Adrenal gland (tissue), 19 donors: ENCODE measurements at places on chromosomes 3 and 15. TPM values are rescaled to one million over a fixed set of nuclear protein-coding genes. Genes with fewer than 3 reads are reported as not detected.

Gene ANKUB1
- not detected for total RNA-seq

Gene ITGB5
- 73.6 TPM for total RNA-seq

Gene RETNLB
- total RNA-seq = not detected

Gene DZIP1L
- total RNA-seq = 3.6 TPM

Gene C3orf70
- 0.79 TPM for total RNA-seq

Gene CYFIP1
- total RNA-seq = 86.9 TPM

Gene TNFSF10
- total RNA-seq = 251 TPM

Gene HRH1
- total RNA-seq = 0.24 TPM

Gene ACP3
- total RNA-seq = 5.3 TPM

Gene ACY1
- total RNA-seq = 81.9 TPM

Gene KLHL40
- total RNA-seq = 0.54 TPM

Gene CHRNA5
- 1.3 TPM for total RNA-seq

Gene CTXN2
- total RNA-seq = not detected

Gene FAM107A
- total RNA-seq = 5.7 TPM

Gene SCN11A
- 0.14 TPM for total RNA-seq

Gene COL6A5
- not detected for total RNA-seq

Gene POPDC2
- total RNA-seq = 1.3 TPM

Gene FAM174B
- total RNA-seq = 14.3 TPM

Gene GHRL
- total RNA-seq = 0.70 TPM

Gene SENP8
- 2.9 TPM for total RNA-seq

Gene ZNF660
- total RNA-seq = 3.4 TPM

Gene CLDN1
- total RNA-seq = 64.6 TPM

Gene GP9
- not detected for total RNA-seq

Gene GRIP2
- total RNA-seq = 1.9 TPM

Gene RYK
- total RNA-seq = 30.6 TPM

Gene CCR5
- total RNA-seq = 0.96 TPM

Gene CNTN4
- 4.4 TPM for total RNA-seq

Gene PAK6
- total RNA-seq = 5.8 TPM

Gene NLGN1
- 1.8 TPM for total RNA-seq

Gene SAMD7
- total RNA-seq = not detected

Gene PPM1L
- total RNA-seq = 24.3 TPM

Gene MRAS
- total RNA-seq = 102 TPM

Gene SKOR1
- 0.17 TPM for total RNA-seq

Gene CGNL1
- 18.9 TPM for total RNA-seq

Gene QTRT2
- 40.8 TPM for total RNA-seq

Gene PDCD10
- 39.0 TPM for total RNA-seq

Gene FETUB
- not detected for total RNA-seq

Gene DLL4
- total RNA-seq = 4.9 TPM

Gene SMCO1
- total RNA-seq = not detected

Gene IQCF6
- total RNA-seq = not detected

Gene C3orf22
- total RNA-seq = not detected

Gene MUSTN1
- 1.6 TPM for total RNA-seq

Gene FGF12
- total RNA-seq = 83.6 TPM

Gene CRABP1
- total RNA-seq = 2.4 TPM

Gene CLRN1
- 27.4 TPM for total RNA-seq

Gene MME
- 0.61 TPM for total RNA-seq

Gene NEK10
- total RNA-seq = 0.87 TPM

Gene GRM2
- 0.26 TPM for total RNA-seq

Gene GOLGA8J
- total RNA-seq = not detected

Gene SPATA12
- 0.80 TPM for total RNA-seq

Gene NR1I2
- total RNA-seq = 0.61 TPM

Gene MKRN2OS
- not detected for total RNA-seq

Gene DTX3L
- total RNA-seq = 46.6 TPM

Gene SCAANT1
- total RNA-seq = not detected

Gene KNL1
- total RNA-seq = 2.0 TPM

Gene PIGBOS1
- 12.1 TPM for total RNA-seq

Gene IGF1R
- 73.0 TPM for total RNA-seq
